ENCODE measurements at places on chromosomes 2 and 18.
A peak's percentile ranks its signal among the peaks of the same experiment; 100 is the strongest.

- no peak for DNase-seq
- H3K4me1 ChIP-seq: no peaks in the 10 kb centered on the region
- peaks cover 13% of the 10 kb centered on the region for H3K27me3 ChIP-seq
- no peak overlapping the region for H3K27ac ChIP-seq
Measured at GRCh38 chr2:126831234-126832005, 67.3 kb upstream of the TEX51 start.

DNA sequence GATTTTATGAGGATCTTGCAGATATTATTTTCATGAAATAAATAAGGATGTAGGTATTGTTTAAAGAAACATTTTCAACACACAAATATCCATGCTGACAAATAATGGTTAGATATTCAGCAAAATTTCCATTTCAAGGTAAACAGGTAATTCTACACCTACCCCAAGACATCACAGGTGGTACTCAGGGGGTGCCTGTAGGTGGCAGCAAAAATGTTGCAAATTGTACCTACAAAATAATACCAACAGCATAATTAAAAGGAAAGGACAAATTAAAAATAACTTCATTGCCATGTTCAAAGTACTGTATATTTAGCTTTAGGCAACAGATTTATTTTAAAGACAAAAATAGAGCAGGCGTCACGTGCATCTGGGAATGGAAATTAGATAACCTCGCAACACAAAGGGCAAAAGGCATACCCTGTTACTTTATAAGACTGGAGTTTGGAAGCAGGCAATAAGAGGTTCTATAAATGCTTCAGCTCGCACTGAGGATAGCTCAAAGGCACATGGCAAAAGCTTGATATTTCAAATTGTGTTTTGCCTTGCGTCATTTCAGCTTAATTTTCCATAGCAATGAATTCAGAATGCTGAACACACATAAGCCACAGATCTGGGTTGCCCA, 630.5 kb downstream of the TDRD15 start:
- H3K27me3 ChIP-seq: no peaks in the 10 kb centered on the region
- H3K36me3 ChIP-seq: no peaks in the 10 kb centered on the region
- no peaks in the 10 kb centered on the region for H3K4me1 ChIP-seq
- H3K4me3 ChIP-seq: no peak overlapping the region

DNA sequence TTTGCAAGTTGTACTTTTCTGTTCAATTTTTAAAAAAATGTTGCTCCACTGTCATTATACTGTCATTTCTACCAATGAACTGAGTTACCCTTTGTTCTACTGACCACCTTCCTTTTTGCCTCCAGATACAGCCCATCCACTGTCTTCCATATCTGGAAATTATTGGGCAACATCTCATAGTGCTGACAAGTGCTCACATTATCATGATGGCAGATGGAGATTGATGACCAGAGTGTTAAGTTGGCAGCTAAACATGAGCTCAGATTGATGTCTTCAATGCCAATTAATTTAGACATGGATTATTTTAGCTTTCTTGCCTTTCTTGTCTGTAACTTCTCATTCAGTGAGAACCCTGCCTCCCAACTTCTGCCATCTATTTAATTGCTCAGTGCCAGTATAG, 76.6 kb downstream of the KIAA1328 start:
- H3K4me1 ChIP-seq: no peaks in the 10 kb centered on the region
- H3K27ac ChIP-seq: no peak overlapping the region
- no peaks in the 10 kb centered on the region for H3K27me3 ChIP-seq
- no peak for DNase-seq
- no peaks in the 10 kb centered on the region for H3K36me3 ChIP-seq

DNA sequence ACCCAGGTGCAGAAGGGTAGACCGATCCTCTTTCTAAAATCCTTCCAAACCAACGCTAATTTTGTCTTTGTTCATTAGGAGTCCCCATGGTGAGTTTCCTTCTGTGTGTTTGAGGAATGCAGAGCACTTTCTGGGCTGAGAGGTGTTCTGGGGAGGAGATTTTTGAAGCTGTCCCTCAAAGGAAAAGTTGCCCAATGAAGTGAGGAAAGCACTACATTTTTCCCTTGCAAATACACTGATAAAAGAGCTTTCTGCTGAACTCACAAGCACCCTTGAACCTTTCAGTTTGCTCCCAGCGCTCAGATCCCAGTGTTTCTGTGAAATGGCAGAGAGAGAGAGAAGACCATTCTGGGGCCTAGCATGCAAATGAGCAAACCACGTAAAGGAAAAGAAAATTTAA, 299.6 kb upstream of the FANCL start:
- DNase-seq: no peak
- no peaks in the 10 kb centered on the region for H3K4me1 ChIP-seq
- H3K4me3 ChIP-seq: no peak overlapping the region
- no peaks in the 10 kb centered on the region for H3K36me3 ChIP-seq
- H3K27me3 ChIP-seq: no peaks in the 10 kb centered on the region
- no peak overlapping the region for H3K27ac ChIP-seq

DNA sequence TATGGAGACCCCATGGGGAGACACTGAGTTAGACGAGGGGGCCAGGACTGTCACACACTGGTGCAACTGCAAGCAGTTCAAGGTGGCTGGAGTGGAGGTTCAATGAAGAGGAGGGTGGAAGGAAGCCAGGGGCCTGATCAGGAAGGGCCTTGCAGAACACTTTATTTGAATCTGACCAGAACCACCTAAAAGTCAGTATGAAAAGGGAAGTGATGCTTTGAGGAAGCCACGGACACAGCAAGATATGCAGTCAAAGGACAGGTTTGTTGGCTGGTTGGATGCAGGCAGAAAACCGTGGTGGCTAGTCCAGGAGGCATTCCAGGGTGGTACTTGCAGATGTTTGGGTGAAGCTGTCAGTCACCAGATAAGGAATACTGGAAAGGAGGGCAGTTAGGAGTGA, 3.5 kb upstream of the FAM124B start:
- H3K4me1 ChIP-seq: peaks cover 18% of the 10 kb centered on the region
- H3K27ac ChIP-seq: no peak overlapping the region
- H3K27me3 ChIP-seq: peaks cover 20% of the 10 kb centered on the region
- no peaks in the 10 kb centered on the region for H3K36me3 ChIP-seq

- no peak overlapping the region for H3K27ac ChIP-seq
- H3K4me1 ChIP-seq: no peaks in the 10 kb centered on the region
- no peak for DNase-seq
- no peaks in the 10 kb centered on the region for H3K36me3 ChIP-seq
- H3K27me3 ChIP-seq: peaks cover 16% of the 10 kb centered on the region
Measured at GRCh38 chr2:47535073-47535472, 132.1 kb downstream of the MSH2 start.

DNA sequence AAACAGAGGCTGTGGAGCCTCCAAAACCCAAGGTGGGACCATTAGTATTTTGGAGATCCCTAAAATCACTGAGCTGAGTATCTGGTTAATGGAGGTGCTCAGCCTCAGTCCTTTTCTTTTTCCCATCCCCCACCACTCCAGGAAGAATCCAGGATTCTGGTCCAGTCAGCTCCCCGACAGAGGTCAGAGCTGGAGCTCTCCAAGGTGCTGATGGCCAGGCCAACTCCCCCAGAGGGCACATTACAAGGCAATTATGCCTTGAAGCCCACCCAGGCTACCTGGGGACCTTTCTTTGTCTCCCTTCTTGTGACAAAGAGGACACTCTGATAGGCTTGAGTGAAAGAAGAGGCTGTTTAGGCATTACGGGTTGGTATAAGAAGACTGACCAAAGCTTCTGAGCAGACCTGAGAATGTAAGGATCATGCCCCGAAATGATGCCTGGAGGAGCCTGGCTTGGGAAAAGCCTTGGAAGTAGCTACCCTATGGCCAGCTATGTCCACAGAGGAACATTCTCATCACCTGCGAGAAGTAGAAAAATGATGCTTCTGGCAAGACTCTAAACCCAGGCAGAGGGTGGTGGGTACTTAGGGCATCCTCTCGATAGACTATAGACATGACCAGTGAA, 102.5 kb upstream of the LDAH start:
- H3K4me3 ChIP-seq: no peak overlapping the region
- H3K4me1 ChIP-seq: no peaks in the 10 kb centered on the region
- H3K27me3 ChIP-seq: no peaks in the 10 kb centered on the region
- no peaks in the 10 kb centered on the region for H3K36me3 ChIP-seq
- no peak overlapping the region for H3K27ac ChIP-seq

- H3K4me1 ChIP-seq: peaks cover 10% of the 10 kb centered on the region
- no peak for DNase-seq
- H3K27me3 ChIP-seq: no peaks in the 10 kb centered on the region
- no peaks in the 10 kb centered on the region for H3K36me3 ChIP-seq
- H3K4me3 ChIP-seq: no peak overlapping the region
- H3K27ac ChIP-seq: no peak overlapping the region
Measured at GRCh38 chr2:39407516-39408296, 29.4 kb downstream of the MAP4K3 start.

DNA sequence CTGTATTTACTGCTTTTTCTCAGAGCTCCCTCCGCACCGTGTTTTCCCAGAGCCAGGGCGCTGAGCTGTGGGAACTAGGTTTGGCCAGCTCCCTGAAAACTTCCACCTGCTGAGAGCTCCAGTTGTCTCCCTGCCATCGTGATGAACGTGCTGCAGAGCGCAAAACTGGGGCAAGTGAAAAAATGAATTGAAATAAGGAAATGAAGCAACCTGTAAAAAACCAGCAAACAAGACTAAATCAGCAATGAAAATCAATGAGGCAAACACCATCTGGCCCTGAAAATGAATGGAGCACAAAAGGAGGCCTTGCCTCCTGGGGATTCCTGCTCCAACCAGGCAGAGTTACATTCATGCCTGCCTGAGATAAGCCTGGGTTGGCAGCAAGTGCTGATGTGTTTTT, 129.9 kb downstream of the MARCHF4 start:
- no peak overlapping the region for H3K27ac ChIP-seq
- no peaks in the 10 kb centered on the region for H3K4me1 ChIP-seq
- no peaks in the 10 kb centered on the region for H3K36me3 ChIP-seq
- DNase-seq: no peak
- H3K4me3 ChIP-seq: no peak overlapping the region
- no peaks in the 10 kb centered on the region for H3K27me3 ChIP-seq

DNA sequence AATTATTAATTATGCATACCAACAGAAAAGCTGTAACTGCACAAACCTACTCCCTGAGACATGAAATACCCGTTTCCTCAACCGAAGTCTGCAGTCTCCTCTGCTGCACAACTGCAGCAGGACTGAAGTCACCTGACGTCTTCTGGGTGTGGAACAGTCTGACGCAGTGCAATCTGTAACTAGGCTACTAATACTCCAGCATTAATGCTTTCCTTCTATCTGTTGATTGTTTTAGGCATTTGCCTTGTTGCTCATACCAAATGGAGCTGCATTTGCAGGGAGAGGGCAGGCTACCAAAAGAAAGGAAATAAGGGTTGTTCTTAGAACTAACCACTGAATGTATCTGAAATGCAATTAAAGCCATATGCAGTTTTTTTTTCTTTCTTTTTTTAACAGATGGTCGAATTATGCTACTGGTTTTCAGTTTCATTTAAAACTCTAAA, 40.1 kb downstream of the RTN4 start:
- H3K4me1 ChIP-seq: peaks cover 5% of the 10 kb centered on the region
- no peaks in the 10 kb centered on the region for H3K36me3 ChIP-seq
- H3K27me3 ChIP-seq: no peaks in the 10 kb centered on the region
- H3K4me3 ChIP-seq: peak overlapping the region; percentile 43

DNA sequence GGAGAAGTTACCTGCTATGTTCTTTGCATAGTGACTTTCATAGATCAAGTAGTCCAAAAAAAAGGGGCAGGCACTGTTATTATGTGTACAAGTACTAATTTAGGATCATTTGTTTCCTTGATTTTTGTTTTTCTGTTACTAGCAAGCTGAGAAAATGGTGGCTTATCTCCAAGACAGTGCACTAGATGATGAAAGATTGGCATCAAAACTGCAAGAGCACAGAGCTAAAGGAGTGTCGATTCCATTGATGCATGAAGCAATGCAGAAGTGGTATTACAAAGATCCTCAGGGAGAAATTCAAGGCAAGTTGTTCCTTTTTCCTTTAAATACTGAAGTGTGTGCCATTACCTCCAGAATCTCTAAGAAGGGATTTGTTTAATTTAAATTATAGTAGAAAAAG, 19.6 kb upstream of the KCNJ13 start:
- no peak for DNase-seq
- no peaks in the 10 kb centered on the region for H3K27me3 ChIP-seq
- peaks cover 6% of the 10 kb centered on the region for H3K36me3 ChIP-seq

GRCh38 chr18:41096504-41096903, 858.5 kb upstream of the PIK3C3 start:
- no peak overlapping the region for H3K4me3 ChIP-seq

- H3K36me3 ChIP-seq: no peaks in the 10 kb centered on the region
- no peaks in the 10 kb centered on the region for H3K27me3 ChIP-seq
Measured at GRCh38 chr18:49368161-49368875, 92.1 kb downstream of the DYM start.

DNA sequence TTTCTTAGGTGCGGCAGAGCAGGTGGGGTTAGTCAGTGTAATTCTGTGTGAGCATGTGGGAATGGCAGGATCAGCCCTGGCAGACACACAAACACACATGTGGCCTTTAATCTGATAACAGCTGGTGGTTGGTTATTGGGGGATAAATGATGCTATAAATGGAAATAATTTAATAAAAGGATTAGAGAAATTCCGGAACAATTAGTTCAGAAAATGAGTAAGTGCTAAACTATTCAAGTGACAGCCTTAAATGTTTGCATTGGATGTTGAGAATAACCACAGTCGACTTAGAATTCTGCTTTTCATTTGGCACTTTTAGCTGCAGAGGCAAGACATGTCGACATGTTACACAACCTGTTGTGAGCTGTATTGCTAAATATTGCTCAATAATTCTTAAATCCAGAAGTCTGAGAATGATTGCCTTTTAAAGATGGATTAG, 7.2 kb downstream of the SMYD1 start:
- no peaks in the 10 kb centered on the region for H3K27me3 ChIP-seq
- no peaks in the 10 kb centered on the region for H3K36me3 ChIP-seq
- DNase-seq: no peak
- H3K4me1 ChIP-seq: no peaks in the 10 kb centered on the region

GRCh38 chr2:189248141-189248540, 68.6 kb upstream of the COL5A2 start:
- no peak for DNase-seq
- no peak overlapping the region for H3K4me3 ChIP-seq
- H3K27ac ChIP-seq: no peak overlapping the region
- no peaks in the 10 kb centered on the region for H3K4me1 ChIP-seq

DNA sequence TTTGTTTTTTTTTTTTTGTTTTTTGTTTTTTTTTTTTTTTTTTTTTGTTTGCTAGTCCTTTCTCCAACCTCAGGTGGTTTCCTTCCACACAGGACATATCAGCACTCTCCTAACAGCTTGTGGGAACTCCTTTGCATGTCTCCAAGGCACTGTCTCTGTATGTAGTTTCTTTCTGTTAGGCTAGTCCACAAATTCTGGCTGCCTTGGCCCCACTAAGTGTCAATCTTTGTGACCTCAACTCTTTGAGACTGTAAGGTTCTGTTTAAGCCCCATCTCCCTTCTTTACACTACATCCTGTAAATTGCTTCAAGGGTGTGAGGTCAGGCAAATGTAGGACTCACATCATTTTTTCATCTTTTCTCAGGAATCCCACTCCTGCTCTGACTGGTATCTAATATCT, 85.1 kb downstream of the NCOA1 start:
- no peaks in the 10 kb centered on the region for H3K36me3 ChIP-seq
- no peak overlapping the region for H3K27ac ChIP-seq
- H3K4me1 ChIP-seq: peaks cover 3% of the 10 kb centered on the region
- H3K27me3 ChIP-seq: no peaks in the 10 kb centered on the region
- DNase-seq: no peak
